ENCODE measurements at places on chromosomes 7 and 10. TPM values are rescaled to one million over a fixed set of nuclear protein-coding genes. Genes with fewer than 3 reads are reported as not detected.

Gene OR2A1
- 0.13 TPM for total RNA-seq

DNA sequence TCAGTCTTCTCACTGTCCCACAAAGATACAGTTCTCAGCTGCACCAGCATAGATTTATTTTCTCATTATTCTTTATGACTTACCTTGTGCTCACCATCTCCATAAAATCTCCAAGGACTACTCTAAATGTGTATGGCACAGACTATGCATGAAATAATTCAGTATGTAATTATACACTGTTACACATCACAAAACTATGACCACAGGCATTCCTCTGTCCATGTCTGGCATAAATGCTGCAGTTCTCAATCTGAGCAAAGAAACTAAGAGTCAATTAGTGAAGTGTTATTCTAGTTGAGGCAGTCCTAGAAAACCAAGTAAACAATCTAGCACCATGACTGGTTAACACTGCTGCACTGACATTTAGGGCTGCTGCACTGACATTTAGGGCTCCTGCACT, 2.7 kb downstream of the CYCS start:
- peak overlapping the region; percentile 46 for H3K27ac ChIP-seq
- peaks cover 23% of the 10 kb centered on the region for H3K4me1 ChIP-seq
- no peaks in the 10 kb centered on the region for H3K27me3 ChIP-seq
- DNase-seq, result peak; percentile 78
- peak overlapping the region; percentile 96 for H3K4me3 ChIP-seq

- no peaks in the 10 kb centered on the region for H3K4me1 ChIP-seq
- H3K4me3 ChIP-seq, result no peak overlapping the region
- no peak overlapping the region for H3K27ac ChIP-seq
- H3K27me3 ChIP-seq, result peaks cover 60% of the 10 kb centered on the region
Observed at GRCh38 chr10:132898391-132899053, 43.8 kb downstream of the CFAP46 start.

DNA sequence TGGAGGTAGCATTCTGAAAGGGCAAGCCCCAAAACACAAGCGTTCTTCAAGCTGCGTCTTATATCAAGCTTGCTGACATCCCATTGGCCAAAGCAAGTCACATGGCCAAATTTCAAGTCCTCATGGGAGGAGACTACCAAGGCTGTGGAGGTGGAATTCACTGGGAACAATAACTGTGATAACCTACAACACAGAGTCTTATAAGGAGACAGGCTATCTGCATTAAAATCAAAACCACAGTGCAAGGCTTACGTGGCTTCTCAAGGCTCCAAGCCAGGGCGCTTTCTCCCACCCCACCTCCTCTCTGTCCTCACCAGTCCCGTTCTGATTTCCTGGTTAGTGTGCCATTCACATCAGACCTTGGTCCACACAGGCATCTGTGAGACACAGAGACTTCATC, 39.4 kb downstream of the ADRB1 start:
- no peak overlapping the region for H3K4me3 ChIP-seq
- no peaks in the 10 kb centered on the region for H3K36me3 ChIP-seq
- no peak overlapping the region for H3K27ac ChIP-seq
- H3K27me3 ChIP-seq, result peaks cover 5% of the 10 kb centered on the region
- no peaks in the 10 kb centered on the region for H3K4me1 ChIP-seq
- no peak for DNase-seq

DNA sequence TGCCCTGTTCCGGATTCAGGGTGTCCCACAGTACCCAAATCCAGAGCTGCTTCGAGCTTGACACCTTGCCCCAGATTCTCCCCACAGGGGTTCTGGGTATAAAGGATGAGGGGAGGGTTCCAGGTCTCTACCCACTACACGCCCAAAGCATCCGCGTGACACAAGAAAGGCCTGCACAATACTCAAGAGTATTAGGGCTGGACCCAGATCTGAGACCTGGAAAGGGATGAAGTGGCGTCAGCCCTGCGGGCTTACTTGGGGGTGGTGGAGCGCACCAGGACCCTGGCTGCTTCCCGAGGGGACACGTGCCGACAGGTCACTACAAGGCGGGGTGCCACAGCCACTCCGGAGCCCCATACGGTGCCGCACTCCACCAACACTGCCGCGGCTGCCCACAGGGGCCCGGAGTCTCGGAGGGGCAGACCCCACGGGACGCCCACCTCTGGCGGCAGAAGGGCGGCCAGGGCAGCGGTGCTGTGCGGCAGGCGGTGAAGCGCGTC, 1.3 kb downstream of the TYSND1 start:
- peak overlapping the region; percentile 77 for H3K4me3 ChIP-seq
- H3K27me3 ChIP-seq, result no peaks in the 10 kb centered on the region
- peaks cover 4% of the 10 kb centered on the region for H3K36me3 ChIP-seq
- H3K27ac ChIP-seq, result peak overlapping the region; percentile 90
- H3K4me1 ChIP-seq, result peaks cover 9% of the 10 kb centered on the region
- peak; percentile 56 for DNase-seq

Measured in GM23248 (cell line).